ENCODE measurements at places on chromosomes 3 and 15.
A peak's percentile ranks its signal among the peaks of the same experiment; 100 is the strongest.

DNA sequence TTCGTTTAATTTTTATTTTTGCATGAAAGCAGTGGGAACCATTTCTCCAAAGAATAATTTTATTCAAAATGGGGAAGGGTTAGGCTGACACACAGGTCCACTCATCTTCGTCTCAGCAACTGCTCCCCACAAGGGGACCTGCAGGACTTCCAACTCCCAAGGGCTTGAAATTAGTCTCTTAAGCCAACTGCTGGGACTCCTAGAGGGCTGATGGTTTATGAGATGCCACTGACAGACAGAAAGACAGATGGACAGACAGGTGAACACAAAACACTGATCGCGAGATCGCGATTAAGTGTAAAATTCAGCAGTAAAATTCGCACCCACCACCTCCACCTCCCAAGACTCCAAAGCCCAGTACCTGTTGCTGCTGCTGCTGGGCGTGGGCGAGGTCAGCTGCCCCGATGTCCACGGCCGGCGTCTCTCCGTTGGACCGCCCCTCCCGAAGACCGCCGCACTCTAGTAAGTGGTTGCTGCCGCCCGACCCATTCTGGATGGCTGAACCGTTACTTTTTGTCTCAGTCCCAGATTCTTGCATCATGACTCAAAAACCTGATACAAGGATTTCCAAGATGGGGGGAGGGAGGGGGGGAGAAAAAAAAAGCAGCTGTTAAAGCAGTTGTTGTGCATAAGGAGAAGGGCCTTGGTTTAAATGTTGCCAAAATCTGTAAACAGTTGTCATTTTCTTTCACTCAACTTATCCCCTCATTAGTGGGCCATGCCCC lies 385.5 kb downstream of the FOXP1 start:
- no peak for DNase-seq

DNA sequence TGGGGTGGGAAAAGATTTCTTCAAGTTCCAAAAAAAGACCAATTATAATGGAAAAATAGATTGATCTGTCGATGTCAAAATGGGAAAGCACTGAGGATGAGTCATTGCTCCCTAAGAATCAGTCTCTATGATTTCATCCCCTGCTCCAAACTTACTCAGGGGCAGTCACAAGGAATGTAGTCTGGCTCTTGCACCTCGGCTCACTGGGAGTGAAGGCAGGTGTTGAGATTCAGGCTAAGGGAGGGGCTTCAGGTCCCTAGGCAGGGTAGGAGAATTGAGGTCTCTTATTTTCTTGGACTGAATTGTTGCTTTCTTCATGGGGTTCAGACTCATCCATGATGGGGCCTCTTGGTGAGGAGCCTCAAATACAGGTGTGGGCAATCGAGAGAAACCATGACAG lies 14.2 kb downstream of the ESYT3 start:
- DNase-seq, result no peak

GRCh38 chr15:56281145-56281544 lies 37.5 kb upstream of the RFX7 start:
- DNase-seq, result no peak

GRCh38 chr3:55812394-55813013 lies 325.4 kb upstream of the WNT5A start:
- no peak for DNase-seq

- no peak for DNase-seq
Measured at GRCh38 chr3:32401126-32401525, 9.5 kb downstream of the CMTM7 start.

- peak; percentile 25 for DNase-seq
Measured at GRCh38 chr3:129398803-129399144, 29.7 kb downstream of the EFCAB12 start.

DNA sequence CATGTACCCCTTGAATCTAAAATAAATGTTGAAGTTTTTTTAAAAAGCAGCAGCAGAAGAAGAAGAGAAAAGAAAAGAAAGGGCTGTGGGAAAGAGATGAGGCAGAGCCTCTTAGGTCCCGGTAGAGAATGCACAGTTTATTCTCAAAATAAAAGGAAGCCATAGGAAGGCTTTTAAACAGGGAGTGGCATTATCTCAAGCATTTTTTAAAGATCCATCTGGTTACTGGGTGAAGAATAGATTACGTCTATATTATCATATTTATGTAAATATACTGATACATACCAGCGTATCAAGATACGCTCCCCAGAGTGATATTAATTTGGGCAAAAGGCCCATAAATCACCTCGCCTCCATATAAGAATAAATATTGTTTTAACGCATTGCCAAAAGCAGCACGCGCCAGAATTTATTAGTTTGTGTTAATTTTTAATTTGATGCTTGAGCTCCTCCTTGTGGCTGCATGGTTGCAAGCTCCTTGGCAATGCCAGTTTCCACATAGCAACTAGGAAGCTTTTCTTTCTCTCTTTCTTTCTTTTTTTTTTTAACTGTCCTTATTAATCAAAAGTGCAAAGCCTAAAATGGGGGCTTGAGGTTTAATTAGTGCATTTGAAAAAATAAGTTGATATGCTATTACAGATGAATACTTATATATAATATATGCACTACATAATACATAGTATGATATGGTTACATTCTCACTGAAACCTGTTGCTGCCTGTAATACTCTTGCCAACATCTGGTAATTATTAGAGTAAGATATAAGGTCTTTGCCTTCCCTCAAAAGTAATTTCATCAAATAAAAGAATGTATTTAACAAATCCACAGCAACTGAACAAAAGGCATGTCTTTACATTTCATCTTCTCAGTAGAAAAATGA lies 242.8 kb upstream of the UBE2E2 start:
- DNase-seq, result peak; percentile 33

GRCh38 chr3:12970684-12971083 lies 102.5 kb downstream of the IQSEC1 start:
- DNase-seq, result no peak

DNA sequence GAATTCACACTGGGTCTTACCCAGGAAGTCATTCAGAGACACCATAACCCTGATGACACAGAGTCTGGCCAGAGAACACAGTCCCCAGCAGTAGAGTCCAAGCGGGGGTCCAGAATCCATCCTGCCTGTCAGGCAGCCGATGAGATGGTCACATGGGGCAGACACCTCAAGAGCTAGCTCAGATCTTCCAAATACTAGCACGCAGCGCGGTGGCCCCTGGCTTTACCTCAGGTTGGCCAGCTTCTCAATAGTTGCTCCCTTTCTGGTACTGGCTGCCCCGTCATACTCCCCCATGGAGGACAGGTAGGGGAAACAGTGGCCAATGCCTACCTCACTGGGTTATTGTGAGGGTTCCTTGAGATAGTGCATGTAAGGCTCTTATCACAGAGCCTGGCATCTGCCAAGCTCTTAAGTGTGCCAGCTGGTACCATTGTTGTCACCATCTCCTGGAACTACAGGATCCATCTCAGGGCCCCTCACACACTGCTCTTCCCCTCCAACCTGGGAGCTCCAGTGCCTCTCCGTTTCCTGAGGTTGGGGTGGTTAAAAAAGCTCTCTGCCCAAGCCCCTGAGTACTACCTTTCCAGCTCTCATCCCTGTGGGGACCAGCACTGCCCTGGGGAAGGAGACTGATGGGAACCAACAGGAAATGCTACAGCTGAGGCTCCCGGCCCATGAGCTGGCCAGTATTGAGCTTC lies 3.5 kb upstream of the SLC28A1 start:
- no peak for DNase-seq

GRCh38 chr15:51024735-51025453 lies 69.8 kb downstream of the TNFAIP8L3 start:
- no peak for DNase-seq

DNA sequence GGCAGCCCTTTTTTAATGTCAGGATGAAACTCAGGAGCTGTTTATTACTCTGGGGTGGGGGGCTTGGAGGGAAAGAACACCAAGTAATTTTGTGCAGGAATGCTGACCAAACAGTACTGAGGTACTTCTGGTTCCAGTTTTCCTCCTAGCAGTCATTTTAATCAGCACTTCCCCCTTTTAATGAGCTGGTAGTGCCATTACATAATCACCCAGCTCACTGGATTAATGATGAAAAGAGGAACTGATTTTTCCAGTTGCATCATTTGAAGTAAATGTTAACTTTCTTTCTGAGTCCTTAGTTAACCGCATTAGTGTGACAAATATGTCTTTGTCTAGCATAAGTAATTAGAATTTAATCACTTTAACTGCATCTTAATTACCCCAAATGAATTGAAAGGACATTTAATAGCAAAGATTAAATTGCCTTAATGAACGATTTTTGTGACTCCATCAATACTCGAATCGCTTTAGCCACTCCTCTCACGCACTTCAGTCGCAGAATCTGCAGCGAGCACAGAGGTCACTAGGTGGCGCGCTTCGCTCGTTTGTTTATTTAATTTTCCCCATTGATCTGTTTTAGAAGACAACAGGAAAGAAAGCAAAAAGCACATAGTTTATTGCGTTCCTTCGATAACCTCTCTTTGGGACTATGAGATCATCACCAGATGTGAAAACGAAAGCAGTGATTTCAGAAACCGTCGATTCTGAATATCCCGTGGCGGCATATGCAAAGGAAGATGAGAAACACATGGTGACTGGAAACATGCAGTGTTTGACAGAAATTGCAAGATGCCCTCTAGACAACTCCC lies 9.8 kb downstream of the ONECUT1 start:
- DNase-seq, result peak; percentile 75

GRCh38 chr15:69128667-69129311 lies 31.6 kb upstream of the GLCE start:
- DNase-seq, result no peak

DNA sequence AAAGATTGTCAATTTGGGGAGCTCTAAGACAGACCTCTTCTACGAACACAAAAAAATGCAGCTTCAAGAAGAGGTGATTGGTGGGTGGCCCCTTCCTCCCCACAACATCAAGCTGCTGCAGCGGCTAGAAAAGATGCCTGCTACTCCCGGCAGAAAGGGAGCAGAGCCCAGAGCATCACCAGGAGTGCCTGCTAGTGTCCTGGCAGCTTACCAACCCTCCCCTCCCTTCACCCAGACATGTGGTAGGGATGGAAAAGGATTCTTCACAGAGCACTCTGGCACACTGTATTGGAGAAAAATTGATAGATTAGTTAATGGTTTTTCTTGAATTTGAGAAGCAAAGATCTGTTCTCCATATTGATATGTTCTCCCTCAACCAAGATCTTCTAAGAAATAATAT lies 10.8 kb downstream of the IP6K1 start:
- no peak for DNase-seq

DNA sequence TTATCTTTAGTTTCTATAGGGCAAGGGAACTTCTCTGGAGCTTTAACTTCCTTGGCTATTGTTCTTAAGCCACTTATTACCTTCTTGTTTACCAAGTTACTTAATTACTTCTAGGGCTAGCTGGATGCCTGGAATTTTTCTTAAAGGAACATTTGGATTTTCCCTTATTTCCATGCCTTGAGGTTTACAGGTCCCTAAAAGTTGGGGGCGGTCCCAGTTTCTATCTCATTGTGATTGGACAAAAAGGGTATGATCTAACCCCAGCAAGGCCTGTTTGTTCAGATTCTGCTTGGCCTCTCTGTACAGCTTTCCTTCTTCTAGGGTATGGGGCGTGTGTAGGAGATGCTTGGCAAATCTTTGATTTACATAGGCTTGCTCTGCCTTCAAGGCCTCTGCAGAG lies 17.4 kb downstream of the PDHB start:
- DNase-seq, result no peak

Measured in nephron progenitor cell (in vitro differentiated cells).